Activated CD8-positive, alpha-beta T cell treated with anti-CD3 and anti-CD28 coated beads for 36 hours (primary cell): ENCODE measurements at places on chromosomes 5 and 9.
A peak's percentile ranks its signal among the peaks of the same experiment; 100 is the strongest.

- H3K36me3 ChIP-seq: no peaks in the 10 kb centered on the region
- no peaks in the 10 kb centered on the region for H3K27me3 ChIP-seq
- no peak overlapping the region for H3K4me3 ChIP-seq
- H3K4me1 ChIP-seq: no peaks in the 10 kb centered on the region
These were observed 85.5 kb downstream of the ELAVL2 start for GRCh38 chr9:23740531-23740930.

GRCh38 chr9:128150594-128151308, 1.5 kb downstream of the LCN2 start:
- H3K27me3 ChIP-seq: no peaks in the 10 kb centered on the region
- DNase-seq: peak; percentile 25
- H3K27ac ChIP-seq: no peak overlapping the region
- no peaks in the 10 kb centered on the region for H3K4me1 ChIP-seq
- no peaks in the 10 kb centered on the region for H3K36me3 ChIP-seq

GRCh38 chr5:155461304-155461703, 447.7 kb downstream of the KIF4B start:
- no peaks in the 10 kb centered on the region for H3K4me1 ChIP-seq
- H3K36me3 ChIP-seq: no peaks in the 10 kb centered on the region
- DNase-seq: no peak

DNA sequence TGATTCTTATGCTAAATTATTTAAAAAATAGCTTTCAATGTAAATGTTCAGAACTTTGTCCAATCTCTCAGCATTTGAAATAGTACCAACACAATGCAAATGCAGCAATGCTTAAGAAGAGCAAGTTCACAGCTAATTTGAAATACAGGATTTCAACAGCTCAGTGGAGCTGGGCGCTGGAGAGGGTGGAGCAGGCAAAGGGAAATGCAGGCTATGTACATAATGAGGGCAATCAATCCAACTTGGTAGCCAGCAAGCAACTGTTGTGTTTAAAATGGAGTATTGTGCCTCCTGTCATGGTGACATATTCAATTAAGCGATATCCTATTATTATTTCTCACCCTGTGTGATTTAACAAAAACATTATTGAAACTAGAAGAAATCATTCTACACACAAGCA, 568.8 kb downstream of the PSAT1 start:
- no peak for DNase-seq
- no peaks in the 10 kb centered on the region for H3K4me1 ChIP-seq
- H3K4me3 ChIP-seq: no peak overlapping the region
- no peaks in the 10 kb centered on the region for H3K36me3 ChIP-seq
- no peak overlapping the region for H3K27ac ChIP-seq

DNA sequence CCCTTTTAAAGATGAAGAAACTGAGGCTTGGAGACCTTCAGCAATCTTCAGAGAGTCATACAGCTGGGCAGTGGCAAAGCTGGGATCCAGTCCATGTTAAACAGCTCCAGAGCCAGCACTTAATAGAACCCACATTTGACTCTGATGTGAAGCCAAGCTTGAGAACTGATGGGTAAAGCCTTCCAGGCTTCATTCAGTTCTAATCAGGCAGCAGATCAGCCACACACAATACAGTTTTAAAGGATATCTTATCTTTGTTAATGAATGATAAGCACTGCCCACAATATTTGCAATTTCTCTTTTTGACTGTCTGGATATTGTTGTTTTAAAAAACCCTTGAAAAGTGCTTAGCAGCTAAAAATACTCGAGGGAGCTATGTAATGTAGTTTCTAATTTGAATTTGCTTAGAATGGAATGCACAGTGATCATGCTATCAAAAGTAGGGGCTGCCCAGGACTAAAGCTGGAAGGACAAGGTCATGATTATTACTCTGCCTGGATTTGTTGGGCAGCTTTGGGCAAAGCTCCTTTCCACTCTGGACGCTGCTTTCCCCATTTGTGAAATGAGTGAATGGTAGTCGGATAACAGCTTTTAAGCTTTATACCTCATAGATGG, 31.3 kb upstream of the HTR4 start:
- H3K27ac ChIP-seq: no peak overlapping the region
- peaks cover 22% of the 10 kb centered on the region for H3K27me3 ChIP-seq
- H3K4me1 ChIP-seq: peaks cover 6% of the 10 kb centered on the region
- H3K36me3 ChIP-seq: no peaks in the 10 kb centered on the region
- H3K4me3 ChIP-seq: no peak overlapping the region
